Activated T-helper 1 cell treated with anti-CD3 and anti-CD28 coated beads, Interleukin-2, amount 50 U/mL, for 16 hours (primary cell): ENCODE measurements at places on chromosomes 4 and X.

GRCh38 chrX:101744085-101744484 lies 84.4 kb upstream of the ARMCX2 start:
- DNase-seq = no peak

- DNase-seq = no peak
These were observed 152.3 kb downstream of the WDFY3 start for GRCh38 chr4:84814094-84814750.

GRCh38 chrX:1466971-1467561 lies 14.4 kb upstream of the ASMTL start:
- no peak for DNase-seq

- no peak for DNase-seq
These were observed 1.2 kb upstream of the TMEM144 start for GRCh38 chr4:158208963-158209640.

DNA sequence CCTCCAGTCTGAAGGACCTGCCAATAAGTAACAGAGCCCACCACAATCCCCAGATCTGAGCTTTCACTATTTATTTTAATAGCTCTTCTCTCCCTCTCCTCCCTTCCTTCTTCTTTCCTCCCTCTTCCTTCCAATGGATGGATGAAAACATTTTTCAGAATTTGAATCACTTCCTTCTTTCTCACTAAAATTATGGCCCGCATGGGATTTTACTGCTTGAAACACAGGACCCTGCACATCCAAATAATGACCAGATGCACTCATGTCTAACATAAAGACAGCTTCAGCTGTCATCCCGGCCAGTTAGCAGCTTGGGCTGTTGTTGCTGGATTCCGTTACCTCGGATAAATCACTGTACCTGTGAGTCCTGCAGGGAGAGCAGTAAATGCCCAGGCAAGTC lies 5.4 kb upstream of the PHEX start:
- DNase-seq = no peak

- no peak for DNase-seq
These were observed 111.9 kb upstream of the GALNT7 start for GRCh38 chr4:173056710-173057109.

DNA sequence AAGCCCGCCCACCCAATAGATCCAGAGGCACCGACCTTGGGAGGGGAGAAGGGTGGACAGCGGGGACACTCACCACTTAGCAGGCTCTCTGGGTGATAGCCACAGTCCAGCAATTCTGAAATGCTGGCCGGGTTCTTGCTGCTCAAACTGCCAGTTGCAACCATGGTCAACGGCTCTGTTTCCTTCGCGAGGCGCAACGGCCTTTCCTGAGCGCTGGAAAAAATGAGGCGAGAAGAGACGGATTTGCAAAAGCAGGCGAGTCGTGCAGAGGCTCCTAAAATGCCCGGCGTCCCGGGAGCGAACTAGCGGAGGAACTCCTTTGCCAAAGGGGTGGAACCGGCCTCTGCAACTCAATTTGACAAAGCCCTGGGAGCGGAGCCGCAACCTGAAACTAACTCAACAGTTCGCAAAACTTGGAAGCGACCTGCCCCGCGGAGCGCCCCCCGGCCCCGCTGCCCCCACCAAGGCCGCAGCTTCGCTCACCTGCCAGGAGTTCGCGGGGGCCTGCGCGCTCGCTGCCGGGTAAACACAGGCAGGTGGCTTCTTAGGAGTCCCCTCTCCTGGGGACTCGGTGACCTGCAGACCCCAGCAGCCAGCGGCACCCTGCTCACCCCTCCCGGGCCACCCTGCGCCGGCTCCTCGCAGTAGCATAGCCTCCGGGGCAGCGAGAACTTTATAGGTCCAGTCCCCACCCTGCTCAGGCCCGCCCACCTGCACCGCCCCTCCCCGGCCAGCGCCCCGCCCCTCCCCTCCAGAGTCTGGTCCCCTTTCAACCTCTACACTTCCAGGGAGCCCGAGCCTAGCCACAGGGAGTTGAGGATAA lies at the start of gene DDIT4L:
Gene DDIT4L (minus strand): TSS at position 649 of the 823 bp plus-strand sequence. CDS start 485 bp downstream, at position 164.
- DNase-seq = no peak

DNA sequence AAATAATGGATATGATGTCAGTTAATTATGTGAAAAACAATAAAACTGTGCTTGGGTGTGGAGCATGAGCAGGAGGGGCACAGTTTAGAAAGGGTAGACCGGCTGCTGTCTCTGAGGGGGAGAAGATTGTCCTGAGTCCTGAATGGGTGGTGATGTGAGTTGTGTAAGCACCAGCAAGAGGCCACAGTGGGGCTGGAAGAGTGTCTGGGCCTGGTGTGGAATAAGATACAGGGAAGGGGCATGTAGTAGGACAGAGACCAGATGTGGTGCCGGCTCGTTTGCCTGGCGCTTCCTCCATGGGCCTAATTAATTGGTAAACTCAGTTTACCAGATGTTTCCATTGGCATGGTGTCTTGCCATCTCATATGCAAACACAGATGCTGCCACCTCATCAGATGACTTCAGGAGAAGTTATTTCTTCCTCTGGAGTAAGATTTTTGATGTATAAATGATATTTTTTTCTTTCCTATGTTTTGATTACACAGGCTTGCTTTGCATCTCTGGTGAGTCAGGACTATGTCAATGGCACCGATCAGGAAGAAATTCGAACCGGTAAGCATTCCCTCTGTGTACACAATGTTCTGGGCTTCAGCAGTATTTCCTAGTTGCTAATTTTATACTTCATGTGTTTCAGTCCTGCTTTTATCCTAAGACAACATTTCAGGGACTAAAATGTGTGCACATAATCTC lies 5.1 kb downstream of the MED28 start:
- no peak for DNase-seq

DNA sequence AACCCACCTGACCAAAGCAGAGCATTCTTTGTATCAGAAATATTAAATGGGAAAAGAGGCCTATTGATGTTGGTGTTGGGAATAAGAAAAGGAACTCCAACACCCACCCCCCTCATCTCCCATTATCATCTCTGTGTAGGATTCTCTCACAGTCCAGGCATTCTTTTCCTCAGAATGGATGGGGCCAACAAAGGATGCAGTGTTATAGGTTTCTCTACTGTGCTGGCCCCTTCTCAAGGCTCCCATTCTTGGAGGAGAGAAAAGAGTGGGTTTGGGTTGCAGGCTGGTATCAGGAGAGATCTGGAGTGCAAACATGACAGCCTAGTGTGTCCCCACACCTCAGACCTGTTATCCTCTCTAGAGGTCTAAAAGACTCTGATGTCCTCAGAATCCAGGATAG lies 59.6 kb downstream of the UGT8 start:
- no peak for DNase-seq

DNA sequence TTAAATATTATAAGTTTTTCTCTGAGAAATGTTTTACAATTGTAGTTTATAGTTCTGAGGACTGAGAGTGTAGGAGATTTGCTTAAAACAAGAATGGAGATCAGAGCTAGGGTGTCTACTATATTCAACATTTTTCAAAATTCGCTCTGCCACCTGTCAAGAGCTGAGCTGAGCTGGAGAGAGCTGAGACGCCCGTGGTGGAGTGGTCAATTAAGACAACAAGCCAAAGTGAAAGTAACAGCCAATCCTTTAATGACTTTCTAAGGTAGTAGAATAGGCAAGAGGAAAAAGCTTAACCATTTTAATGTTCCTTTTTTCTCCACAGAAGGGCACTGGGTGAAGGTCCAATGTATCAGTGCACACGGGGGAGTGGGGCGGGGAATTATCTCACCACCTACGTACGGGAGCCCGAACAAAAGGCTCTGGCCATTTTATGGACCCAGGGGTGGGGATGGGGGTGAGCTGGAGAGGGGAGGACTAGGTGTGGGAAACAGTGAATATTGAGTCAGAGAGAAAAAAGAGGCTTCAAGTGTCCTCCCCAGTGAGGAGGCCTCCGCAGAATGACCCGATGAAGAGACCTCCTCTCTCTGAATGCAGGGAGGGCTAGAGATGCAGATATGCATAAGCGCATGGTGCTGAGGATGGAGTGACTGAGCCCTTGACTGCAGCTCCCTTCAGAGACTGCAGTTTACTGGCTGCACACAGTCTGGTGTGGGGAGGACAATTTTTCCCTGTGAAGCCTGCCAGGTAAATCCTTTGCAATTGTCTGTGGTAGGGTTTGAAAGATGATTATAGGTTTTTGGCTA lies 60.8 kb downstream of the SPCS3 start:
- DNase-seq = no peak

DNA sequence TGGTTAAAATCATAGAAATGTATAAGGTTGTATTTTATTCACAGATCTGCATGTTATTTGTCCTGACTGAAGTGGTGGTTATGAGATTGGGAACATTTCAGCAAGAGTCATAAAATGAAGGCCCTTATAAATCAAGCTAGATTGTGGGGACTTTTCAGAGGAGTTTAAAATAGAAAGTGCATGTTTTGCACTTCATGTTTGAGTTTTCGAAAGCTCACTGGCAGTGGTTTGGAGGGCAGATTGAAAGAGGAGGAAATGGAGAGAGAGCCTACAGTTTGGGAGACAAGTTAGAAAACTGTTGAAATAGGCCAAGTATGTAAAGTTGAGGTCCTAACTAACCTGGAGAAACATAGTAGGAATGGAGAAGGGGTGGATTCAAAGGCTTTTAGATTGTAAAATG lies 124.9 kb downstream of the KDM6A start:
- no peak for DNase-seq

DNA sequence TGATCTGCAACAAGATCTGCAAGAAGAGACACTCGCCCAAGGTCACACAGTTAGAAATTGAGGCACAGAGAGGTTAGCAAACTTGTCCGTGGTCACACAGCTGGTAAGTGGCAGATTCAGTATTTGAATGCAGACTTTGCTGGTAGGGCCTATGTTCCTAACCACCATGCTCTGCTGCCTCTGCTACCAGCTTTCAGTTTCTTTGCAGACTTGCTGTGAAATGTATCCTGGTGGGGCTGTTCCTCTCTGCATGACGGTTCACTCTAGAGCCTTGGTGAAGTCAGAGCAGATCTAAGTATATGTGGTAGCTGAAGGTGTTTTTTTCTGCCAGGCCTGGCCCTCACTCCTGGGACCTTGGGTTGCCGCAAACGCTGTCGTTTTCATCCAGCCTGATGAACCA lies 87.1 kb downstream of the BEND2 start:
- DNase-seq = no peak

- DNase-seq = no peak
These were observed 70.4 kb upstream of the ELOVL6 start for GRCh38 chr4:110268790-110269189.

DNA sequence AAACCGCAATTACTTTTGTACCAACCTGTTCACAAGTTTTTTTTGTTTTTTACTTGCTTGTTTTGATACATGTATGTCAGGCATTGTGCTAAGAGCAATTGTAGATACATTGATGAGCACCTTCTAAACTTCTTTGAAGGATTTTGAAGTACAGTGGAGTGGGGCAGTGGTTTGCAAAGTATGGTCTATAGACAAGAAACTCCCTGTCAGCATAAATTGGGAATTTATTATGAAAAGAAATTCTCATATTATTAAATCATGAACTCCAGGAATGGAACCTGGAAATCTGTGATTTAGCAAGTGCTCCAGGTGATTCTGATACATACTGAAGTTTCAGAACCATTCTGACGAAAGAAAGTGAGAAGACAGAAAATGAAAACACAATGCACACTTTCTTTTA lies 733.4 kb downstream of the C4orf33 start:
- no peak for DNase-seq

DNA sequence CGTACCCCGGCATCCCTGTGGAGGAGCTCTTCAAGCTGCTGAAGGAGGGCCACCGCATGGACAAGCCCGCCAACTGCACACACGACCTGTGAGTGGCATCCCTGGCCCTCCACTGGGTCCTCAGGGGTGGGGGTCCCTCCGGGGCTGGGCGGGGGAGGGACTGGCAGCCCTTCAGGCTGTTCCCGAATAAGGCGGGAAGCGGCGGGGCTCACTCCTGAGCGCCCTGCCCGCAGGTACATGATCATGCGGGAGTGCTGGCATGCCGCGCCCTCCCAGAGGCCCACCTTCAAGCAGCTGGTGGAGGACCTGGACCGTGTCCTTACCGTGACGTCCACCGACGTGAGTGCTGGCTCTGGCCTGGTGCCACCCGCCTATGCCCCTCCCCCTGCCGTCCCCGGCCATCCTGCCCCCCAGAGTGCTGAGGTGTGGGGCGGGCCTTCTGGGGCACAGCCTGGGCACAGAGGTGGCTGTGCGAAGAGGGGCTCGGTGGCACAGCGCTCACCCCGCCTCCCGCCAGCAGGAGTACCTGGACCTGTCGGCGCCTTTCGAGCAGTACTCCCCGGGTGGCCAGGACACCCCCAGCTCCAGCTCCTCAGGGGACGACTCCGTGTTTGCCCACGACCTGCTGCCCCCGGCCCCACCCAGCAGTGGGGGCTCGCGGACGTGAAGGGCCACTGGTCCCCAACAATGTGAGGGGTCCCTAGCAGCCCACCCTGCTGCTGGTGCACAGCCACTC lies 13.7 kb downstream of the FGFR3 start:
- DNase-seq = no peak

DNA sequence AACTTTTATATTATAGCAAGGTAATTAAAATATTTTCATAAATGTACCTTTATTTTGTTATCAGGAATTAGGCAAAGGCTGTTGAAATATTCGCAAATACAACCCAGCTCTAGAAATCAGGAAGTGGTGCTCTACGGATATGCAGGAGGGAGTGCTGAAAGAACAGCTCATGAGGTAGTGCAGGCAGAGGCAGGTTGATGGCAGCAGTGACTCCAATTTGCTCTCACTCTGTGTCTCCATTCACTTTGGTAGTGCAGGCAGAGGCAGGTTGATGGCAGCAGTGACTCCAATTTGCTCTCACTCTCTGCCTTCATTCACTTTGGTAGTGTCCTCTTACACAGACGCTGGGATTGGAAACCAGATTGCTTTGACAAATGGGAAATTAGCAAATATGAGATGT lies 277.9 kb downstream of the TRIML1 start:
- DNase-seq = no peak

DNA sequence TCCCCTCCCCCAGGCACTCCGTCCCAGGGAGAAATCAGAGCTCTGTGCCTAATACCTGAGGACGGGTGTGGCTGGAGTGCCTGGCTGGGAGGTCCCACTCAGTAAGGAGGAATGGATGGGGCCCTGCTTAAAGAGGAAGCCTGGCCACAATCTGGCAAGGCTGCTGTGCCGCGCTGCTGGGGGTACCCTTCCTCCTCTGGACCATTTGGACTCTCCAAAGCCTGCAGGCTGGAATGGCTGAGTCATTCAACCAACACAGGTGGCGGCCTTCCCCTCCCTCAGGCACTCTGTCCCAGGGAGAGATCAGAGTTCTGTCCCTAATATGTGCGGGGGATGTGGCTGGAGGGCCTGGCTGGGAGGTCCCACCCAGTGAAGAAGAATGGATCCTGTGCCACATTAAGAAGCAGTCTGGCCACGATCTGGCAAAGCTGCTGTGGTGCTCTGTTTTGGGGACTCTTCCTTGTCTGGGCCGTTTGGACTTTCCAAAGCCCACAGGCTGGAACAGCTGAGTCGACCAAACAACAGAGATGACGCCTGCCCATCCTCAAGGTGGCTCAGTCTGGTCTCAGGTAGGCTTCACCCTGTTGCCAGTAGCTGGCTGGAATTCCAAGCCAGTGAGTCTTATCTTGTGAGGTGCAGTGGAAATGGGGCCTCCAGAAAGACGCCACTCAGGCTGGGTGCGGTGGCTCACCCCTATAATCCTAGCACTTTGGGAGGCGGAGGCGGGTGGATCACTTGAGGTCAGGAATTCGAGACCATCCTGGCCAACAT lies 127.3 kb upstream of the HUWE1 start:
- DNase-seq = no peak
